Left lung (tissue), 14 donors: ENCODE measurements at places on chromosomes 5 and 9. TPM values are rescaled to one million over a fixed set of nuclear protein-coding genes. Genes with fewer than 3 reads are reported as not detected.

NME5 gene
- 8.7 TPM for polyA plus RNA-seq

OBP2B gene
- polyA plus RNA-seq, result not detected

FLT4 gene
- 40.5 TPM for polyA plus RNA-seq

GAPVD1 gene
- 45.0 TPM for polyA plus RNA-seq

IRX4 gene
- polyA plus RNA-seq, result not detected

DNA sequence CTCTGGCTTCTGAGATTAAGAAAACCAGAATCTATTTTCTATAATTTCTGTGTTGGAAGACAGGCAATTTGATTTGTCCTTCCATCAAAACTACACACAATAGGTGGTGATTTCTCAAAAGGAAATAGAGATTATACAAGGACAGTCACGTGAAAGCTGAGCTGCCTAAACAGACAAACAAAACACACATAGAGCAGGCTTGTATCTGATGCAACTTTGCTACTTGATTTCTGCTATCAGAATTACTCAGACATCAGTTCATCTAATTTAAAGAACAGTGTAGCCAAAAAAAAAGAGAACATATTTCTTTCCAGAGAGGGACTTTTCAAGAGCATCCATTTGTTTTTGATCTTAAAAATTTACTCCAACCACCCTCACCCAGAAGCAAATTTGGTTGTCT, 2128.3 kb upstream of the C9orf72 start:
- DNase-seq, result no peak
